ENCODE measurements at places on chromosomes 3 and 15.

DNA sequence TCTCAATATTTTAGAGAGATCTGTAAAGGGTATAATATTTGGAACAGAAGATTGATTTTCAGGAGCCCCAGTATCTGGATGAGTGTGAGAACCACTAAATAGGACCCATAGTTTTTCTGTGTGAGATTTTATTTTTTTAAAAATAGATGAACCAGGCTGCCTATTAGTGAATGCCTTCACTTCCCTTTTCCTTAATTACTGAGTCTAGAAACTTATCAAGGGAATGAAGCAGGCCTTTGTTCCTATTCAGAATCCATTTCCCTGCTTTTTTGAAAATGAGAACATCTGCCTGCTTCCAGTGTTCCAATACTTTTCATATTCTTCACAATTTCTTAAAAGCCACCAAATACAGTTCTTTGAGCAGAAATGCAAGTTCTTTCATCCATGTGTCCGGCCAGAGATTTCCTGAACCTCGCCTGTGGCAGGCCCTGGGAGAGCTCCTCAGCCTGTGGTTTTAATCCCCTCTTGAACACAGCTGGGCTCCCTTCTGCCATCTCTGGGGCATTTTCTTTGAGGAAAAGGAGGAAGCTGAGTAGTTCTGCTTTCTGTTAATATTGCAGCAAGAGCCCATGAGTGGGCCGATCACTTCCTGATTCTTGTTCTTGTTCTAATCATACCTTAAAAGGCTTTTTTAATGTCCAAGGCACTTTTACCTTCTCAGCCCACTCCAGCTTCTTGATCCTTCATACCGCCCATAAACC is 4.7 kb downstream of the EHD4 start:
- DNase-seq: no peak

DNA sequence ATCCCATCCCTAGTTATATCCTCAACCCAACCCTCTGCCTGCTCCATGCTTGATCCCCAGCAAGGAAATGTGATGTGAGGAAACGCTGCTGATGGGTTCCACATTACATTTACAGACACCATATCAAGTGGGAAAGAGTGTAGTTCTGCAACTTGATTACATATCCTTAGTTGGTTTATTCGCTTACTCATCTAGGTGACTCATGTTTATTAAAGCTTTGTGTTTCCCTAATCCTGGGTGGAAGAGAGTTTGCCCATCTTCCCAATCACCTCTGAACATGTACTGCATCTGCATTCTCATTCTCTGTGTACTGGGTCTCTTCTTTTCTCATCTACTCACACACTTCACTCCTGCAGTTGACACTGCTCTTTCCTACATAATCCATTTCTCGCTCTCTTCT is 91.7 kb upstream of the PDZRN3 start:
- DNase-seq: no peak

DNA sequence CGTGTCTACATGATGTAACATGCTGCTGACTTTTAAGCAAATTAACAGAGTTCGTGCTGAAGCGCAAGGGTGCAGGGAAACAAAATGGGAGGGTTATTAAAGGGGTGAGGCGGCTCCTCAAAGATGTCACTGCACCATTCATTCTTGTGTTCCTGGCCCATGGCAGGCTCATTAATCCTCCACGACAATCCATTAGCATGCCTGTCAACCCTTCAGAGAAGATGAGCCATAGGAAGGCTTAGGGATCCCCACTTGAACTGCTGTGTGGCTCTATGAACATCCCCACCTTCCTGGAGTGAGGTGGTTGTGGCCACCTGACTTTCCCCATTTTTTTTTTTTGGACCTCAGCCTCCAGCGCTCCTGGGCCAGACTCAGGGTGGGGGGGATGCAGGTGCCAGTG is 45.8 kb downstream of the IGF1R start:
- DNase-seq: no peak

GRCh38 chr3:119340446-119340845 is 46.3 kb downstream of the ARHGAP31 start:
- DNase-seq: no peak

DNA sequence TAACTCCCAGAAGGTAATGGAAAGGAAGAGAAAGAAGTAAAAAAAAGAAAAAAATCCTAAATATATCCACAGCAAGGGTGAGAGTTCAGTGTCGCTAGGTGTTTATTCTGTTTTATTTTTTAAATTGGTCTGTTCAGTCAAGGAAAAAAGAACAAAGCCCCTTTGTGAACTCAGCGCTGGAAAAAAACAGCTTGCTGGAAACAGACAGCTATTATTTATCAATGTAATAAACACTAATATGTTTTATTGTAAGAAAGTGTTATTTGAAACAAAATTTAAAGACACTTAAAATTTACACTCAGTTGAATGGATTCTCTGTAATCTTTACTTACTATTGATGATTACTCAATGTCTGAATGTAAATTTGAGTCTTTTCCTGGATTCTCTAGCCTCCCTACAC is 32.3 kb upstream of the LEKR1 start:
- no peak for DNase-seq

- DNase-seq: no peak
Measured at GRCh38 chr3:25182794-25183193, 245.3 kb upstream of the RARB start.

DNA sequence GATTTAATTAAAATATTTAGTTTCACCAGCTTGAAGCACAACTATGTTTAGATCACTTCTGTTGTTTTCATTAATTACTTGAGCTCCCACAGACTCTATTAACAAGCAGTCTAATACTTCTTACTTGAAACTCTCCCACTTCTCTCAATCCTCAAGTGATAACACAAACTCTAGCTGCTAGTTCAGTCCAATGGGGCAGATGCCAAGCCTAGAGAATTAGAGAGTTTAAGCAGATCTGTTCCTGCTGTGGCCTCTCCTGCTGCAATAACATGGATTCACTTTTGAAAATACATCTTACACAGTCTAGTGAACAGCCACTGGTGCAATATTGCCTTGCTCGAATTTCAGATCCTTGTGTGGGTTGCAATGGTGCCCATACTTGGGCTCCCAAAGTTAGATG is 566.4 kb upstream of the SGO1 start:
- DNase-seq: no peak

GRCh38 chr3:129001101-129001805 is at the start of gene EFCC1:
Gene EFCC1, plus strand, starts transcription at chr3:129001304. Its CDS starts 325 bp downstream, at chr3:129001629.
- no peak for DNase-seq

GRCh38 chr3:59334585-59334984 is 284.8 kb upstream of the CFAP20DC start:
- no peak for DNase-seq

DNA sequence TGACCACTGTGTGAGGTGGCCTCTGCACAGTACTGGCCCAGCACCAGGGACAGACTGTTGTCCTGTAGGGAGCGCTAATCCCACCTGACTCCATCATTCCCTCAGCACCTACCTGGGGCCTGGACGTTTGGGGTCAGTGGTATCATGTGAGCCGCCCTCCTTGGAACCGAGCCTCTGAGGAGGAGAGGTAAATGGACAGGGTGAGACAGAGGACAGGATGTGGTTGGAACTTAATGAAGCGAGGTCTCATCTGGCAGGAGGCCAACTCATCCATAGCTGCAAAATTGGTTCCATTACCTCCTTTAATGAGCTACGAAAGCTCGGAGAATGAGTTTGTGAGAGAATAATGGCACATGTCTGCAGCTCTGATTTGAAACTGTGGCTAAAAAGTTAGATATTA is 13.9 kb downstream of the MAPKAPK3 start:
- no peak for DNase-seq

DNA sequence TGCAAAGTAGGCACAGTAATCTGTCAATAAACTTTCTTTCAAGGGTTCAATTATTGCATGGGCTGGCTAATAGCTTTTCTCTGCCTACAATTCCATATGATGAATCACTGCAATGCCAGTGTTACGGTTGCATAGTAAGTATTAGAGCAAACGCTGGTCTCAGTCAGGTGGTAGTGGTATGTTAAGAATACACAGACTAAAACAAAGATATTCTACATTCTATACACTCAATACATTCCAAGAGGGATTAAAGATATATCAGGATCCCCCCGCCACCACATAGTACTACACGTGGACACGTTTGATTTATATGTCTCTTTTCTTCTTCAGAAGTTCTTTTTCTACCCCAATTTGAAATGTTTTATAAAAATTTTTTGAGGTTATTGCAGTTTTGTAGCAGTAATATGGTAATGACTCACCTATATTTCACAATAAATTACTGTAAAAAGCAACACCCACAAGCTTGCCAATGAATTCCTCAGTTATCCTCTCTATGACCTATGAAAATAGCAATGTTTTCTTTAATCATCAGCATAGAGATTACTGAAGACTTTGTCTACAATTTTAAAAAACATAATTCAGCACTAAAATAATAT is 68.2 kb downstream of the CD200R1L start:
- DNase-seq: no peak

DNA sequence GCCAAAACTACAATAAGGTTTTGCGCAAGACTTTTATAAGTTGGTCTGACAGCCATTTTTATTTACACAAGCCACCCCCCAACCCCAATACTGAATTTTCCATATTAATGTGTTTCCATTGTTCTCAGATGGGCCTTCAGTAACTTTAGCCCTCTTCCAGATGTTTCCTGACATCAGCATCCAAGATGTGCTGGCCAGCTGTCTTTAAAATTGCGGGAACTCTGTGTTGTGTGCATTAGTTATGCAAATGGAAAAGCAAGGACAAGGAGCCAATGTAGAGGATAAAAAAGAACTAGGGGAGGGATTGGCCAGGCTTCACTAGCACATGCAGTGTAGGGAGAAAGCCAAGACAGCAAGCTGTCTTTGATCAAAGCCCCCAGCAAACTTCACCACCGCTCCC is 45.4 kb downstream of the COMMD2 start:
- no peak for DNase-seq

GRCh38 chr3:178304758-178305467 is 231.3 kb upstream of the KCNMB2 start:
- DNase-seq: no peak

DNA sequence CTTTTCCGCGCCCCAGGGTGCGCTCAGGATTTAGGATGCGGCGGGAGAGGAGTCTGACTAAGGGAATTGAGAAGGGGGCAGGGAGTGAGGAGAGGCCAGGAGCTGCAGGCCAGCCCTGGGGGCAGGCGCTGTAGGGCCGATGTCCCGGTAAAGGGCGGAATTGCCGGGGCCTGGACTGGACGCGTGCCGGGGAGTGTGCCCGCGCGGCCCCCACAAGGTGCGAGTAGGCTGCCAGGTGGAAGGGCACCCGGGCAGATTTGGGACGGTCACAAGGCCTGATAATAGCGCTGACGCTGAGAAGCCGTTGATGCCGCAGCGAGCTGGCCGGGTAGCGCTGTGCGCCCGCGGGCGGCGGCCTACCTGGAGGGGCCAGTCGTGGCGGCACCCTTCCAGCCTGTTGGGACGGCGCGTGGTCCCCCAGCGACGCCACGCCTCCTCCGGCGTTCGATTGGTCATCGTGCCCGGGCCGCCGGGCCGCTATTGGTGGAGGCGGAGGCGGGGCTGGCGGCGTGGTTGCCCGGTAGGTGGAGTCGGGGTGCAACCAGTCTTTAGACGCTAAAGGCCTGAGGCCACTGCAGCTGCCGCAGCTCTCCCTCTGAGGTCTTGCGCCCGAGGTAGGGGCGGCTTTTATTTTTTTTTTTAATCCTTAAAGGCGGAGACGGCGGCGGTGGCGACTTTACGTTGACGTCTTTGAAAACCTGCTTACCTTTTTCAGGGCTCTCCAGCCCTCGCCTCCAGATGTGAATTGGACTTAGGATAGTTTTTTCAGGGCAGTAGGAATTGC is 903 bp downstream of the SLC25A38 start:
- peak; percentile 96 for DNase-seq

- DNase-seq: no peak
Measured at GRCh38 chr15:93158097-93158900, 69.3 kb upstream of the RGMA start.

DNA sequence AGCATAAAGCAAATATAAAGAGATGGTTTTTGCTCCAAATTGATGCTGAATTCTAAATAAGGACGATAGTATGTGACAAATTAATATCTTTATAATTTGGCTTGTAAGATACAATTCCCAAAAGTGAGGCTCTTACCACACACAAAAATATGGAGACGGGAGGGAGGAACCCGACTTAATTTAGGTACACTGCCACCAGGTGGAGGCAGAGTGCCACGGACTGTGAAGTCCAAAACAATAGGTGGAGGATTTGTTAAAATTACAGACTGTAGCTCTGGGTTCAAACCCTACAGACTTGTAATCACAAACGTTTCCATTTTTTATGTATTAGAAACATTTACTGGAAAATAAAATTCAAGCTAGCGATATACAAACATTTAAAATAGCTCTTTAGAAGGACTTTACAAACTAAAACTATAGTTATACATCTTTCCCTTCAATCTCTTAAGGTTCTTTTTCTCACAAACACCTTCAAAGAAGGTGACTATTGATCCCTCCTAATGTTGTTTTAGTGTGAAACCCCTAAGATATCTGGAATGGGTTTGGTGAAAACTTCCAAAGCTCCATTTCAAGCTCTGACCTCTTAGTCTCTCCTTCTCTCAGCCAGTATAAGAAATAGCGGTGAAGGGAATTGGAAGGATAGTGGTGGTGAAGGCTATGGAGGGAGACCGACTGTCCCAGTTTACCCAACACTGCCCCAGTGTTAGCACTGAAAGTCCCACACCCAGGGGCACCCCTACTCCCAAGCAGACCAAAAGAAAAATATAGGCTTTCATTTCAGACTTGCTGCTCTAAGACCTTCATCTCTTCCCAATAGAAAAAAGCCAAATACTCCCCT is 89.7 kb downstream of the AQP9 start:
- DNase-seq: peak; percentile 61

GRCh38 chr15:57223345-57223744 is 153.0 kb upstream of the CGNL1 start:
- no peak for DNase-seq

DNA sequence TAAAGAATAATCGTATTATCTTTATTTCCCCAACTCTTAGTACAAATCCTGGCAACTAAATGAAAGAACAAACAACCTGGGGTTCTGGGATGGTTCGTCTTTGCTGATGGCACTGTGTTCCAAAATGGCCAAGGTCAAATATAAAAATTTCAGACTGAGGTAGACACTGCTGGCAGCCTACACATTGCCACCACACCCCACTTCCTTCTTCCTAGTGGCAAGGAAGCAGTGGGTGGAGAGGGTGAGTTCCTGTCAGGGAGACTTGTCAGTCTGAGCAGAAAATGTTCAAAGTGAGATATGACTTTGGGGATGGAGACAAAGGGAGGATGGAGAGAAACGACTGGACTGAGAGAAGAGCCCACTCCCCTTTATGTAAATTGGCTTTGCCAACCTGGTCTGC is 69.6 kb downstream of the LMCD1 start:
- no peak for DNase-seq

GRCh38 chr3:30435861-30436331 is 170.5 kb upstream of the TGFBR2 start:
- no peak for DNase-seq

GRCh38 chr3:184255291-184256039 is 5.9 kb downstream of the CAMK2N2 start:
- no peak for DNase-seq

GRCh38 chr15:72916897-72917296 is 133.3 kb upstream of the ADPGK start:
- DNase-seq: no peak

- no peak for DNase-seq
Measured at GRCh38 chr3:149958171-149958796, 12.4 kb downstream of the PFN2 start.

GRCh38 chr3:11071096-11071755 is 78.7 kb downstream of the SLC6A1 start:
- no peak for DNase-seq

All from immature natural killer cell (primary cell).